ENCODE measurements at places on chromosomes 5 and 9. TPM values are rescaled to one million over a fixed set of nuclear protein-coding genes. Genes with fewer than 3 reads are reported as not detected.

ISL1 gene
- 0.14 TPM for total RNA-seq

PCDHB13 gene
- 0.07 TPM for total RNA-seq

PALM2AKAP2 gene
- 0.30 TPM for total RNA-seq

SPINK4 gene
- total RNA-seq = not detected
